ENCODE measurements at places on chromosomes 5 and 9.
A peak's percentile ranks its signal among the peaks of the same experiment; 100 is the strongest.

- no peak for DNase-seq
Observed at GRCh38 chr5:150340614-150341255, 16.8 kb upstream of the TCOF1 start.

DNA sequence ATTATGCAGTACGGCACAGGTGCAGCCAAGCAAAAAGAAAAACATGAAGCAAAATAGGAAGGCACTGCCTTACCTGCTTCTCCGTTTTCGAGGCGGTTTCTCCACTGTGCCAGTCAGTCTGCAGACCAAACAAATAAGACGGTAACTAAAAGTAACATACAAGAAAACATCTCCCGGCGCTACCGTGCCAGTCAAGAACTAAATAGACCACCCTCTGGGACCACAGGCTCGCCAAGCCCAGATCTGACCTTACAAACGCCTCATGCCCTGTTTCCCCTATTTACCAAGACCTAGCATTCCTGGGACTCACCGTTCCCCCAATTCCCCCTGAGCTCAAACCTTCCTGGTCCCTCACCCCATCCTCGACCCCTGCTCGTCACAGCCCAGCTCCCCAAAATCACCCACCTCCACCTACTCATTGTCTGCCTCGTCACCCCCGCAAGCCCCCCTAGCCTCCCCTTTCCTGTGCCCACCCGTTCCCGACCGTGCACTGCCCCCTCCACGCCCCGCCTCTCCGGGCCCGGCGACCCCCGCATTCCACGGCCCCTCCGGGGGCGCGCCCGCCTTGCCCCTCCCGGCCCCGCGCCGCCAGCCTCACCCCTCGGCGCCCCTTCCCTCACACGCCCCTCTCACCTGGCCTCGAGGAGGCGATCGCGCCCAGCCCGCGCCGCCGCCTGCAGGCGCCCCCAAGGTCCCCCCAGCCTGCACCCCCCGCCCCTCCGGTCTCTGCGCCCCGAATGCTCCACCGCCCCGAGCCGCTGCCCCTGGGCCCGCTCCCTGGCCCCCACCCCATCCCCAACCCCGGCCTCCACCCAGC, 560 bp downstream of the SCAI start:
- no peak for DNase-seq

DNA sequence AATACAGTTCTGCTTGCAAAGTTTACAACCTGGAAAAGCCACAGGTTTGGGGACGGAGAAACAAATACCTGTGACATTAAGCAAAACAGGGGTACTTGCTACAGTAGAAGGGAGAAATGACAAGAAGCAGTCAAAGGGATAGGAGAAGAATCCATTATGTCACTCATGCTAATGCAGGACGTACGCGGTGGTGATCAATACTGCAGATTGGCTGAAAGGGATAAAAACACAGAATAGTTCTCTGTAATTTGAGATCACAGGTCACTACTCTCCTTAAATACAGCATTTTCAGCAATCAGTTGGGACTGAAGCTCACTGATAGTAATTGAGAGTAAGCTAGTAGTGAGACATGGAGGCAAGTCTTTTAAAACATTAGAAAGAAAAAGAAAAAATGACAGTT, 130.3 kb upstream of the MTAP start:
- no peak for DNase-seq

GRCh38 chr9:105399117-105399516, 48.7 kb upstream of the FSD1L start:
- no peak for DNase-seq

DNA sequence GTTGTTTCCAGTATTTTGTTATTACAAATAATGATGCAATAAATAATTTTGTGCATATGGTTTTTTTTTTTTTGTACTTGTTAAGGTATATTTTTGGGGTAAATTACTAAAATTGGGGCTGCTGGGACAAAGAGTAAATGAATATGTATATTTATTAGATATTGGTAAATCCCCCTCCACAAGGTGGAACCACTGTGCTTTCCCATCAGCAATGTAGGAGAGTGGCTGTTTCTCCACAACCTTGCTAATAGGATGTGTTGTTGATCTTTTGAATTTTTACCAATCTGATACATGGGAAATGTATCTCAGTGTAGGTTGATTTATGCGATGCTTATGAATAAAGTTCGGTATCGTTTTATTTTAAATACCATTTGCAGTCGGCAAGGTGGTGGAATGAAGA, 118.1 kb downstream of the TRPM3 start:
- no peak for DNase-seq

DNA sequence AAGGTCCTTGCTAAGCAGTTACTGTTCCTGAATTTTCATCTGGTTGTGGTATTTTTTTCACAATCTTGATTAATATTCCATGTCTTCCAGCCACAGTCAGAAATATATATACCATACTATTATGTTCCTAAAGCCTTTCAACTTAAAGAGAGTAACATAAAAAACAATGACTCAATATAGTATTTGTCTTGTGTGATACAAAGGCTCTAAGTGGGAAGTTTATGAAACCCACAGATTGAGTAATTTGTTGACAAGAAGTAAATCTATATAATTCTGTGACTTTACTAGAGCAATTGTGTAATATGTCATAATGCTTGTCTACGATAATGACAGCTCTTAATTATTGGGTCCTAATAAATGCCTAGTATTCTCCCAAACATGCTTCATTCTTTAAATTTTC, 509.4 kb downstream of the ISL1 start:
- no peak for DNase-seq

DNA sequence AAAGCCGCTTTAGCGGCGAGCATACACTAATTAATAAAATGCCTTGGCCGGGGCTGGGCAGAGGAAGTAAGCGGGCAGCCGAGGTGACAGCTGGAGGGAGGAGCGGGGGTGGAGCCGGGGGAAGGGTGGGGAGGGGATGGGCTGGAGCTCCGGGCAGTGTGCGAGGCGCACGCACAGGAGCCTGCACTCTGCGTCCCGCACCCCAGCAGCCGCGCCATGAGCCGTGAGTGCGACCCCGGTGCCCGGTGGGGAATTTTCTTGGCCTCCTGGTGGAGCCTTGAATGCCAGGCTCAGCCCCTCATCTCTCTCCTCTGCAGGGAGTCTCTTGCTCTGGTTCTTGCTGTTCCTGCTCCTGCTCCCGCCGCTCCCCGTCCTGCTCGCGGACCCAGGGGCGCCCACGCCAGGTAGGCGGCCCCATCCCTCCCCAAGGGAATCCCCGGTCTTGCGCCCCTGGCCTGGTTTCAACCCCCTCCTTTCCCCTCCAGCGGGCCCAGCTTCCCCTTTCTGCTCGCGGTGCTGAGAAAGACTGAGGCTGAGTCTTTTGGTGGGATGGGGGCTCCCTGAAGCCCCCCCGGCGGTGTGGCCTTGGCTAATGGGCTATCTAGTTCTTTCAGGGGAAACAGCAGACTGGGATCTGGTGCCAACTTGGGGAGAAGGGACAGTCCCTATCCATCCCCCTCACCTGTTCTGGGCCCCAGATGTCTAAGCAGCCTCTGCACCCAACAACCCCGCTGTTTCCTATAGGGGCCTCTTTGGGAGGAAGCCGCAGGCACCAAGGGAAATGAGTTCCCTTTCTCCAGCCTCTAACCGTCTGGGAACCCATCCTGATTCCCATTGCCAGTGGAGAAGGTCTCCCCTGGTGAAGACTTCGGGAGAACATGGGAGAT, at the start of gene PTGS1:
TSS of gene PTGS1 (plus strand) at position 156 of the 887 bp plus-strand sequence. CDS start at position 217, 61 bp downstream.
- peak; percentile 34 for DNase-seq

DNA sequence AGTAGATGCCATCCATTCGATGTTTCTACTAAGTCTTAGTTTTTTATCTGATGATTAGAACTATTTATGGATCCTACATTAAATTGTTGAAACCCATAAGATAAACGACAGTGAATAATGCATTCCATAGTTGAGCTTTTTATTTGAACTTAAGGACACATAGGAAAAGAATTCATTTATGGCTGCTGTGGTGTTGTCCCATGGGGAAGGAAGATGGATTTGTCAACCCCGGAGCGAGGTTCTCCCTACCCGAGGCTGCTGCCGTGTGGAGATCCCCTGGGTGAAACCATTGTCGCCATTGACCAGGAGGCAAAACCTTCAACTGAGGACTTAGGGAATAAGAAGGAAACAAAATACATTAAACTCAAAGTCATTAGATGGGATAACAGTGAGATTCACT, 146.7 kb downstream of the PRDM6 start:
- DNase-seq, result no peak

GRCh38 chr5:376799-377325, 55.3 kb downstream of the AHRR start:
- DNase-seq, result no peak

GRCh38 chr9:81473708-81474107, 215.6 kb downstream of the TLE1 start:
- no peak for DNase-seq

DNA sequence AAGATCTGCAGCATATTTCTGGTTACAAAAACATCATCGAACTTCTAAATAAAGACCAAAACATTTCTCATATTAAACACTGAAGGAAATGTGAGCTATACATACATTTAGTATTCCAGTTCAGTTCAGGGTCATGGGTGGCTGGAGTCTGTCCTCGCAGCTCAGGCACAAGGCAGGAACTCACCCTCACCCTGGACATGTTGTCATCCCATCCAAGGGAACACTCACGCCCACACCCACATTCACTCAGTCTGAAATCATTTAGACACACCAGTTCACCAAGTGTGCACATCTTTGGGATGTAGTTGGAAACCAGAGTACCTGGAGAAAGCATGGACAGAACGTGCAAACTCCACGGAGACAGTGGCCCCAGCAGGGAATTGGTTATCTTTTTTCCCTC, 481.0 kb downstream of the RASEF start:
- DNase-seq, result no peak

- DNase-seq, result peak; percentile 28
Observed at GRCh38 chr5:147448766-147449165, 61.1 kb downstream of the DPYSL3 start.

GRCh38 chr5:84382363-84383295, 2.1 kb downstream of the EDIL3 start:
- peak; percentile 24 for DNase-seq

- DNase-seq, result peak; percentile 89
Observed at GRCh38 chr9:70935856-70936255, 185.6 kb downstream of the TRPM3 start.

DNA sequence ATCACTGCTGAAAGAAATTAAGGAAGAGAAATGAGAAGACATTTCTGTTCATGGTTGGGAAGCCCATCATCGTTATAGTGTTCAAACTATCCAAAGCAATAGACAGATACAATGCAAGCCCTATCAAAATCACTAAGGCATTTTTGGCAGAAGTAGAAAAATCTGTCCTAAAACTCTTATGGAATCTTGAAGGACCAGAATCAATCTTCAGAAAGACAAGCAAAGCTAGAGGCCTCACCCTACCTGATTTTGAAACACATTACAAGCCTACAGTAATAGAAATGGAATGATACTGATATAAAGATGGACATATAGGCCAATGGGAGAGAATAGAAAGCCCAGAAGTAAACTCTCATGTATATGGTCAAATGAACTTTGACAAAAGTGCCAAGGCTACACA, 4.9 kb upstream of the IFNA21 start:
- DNase-seq, result no peak

DNA sequence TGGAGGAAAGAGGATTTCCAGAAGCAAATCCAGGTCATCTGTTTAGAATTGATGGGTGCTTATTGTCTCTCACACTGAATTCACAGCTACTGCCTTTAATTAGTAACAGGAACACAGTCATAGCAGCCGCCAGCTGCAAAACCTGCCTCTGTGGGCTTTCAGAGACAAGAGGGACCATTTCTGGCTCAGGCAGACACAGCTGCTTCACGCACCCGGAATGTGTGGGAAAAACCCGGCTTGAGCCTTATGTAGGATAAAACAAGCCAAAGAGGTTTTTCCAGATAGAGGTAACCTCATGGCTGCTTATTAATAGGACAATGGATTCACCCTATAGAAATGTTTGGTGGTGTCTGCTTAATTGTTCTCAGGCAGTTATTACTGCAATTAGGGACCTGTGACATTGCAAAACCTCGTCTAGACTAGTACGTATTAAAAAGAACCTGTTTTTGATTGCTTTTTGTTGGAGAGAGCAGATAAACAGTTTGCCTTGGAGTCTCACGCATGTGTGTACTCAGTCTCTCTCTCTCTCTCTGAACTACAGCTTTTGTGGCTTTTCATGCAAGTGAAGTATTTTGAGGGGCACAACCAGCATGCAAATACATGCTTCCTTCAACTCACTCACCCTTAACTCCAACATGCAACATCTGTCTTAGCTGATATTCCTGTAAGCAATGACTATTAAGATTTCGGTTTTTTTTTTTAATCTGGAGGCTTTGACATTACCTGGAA, 302.7 kb downstream of the PLK2 start:
- peak; percentile 77 for DNase-seq

- no peak for DNase-seq
Observed at GRCh38 chr9:119765632-119766175, 396.5 kb upstream of the BRINP1 start.

DNA sequence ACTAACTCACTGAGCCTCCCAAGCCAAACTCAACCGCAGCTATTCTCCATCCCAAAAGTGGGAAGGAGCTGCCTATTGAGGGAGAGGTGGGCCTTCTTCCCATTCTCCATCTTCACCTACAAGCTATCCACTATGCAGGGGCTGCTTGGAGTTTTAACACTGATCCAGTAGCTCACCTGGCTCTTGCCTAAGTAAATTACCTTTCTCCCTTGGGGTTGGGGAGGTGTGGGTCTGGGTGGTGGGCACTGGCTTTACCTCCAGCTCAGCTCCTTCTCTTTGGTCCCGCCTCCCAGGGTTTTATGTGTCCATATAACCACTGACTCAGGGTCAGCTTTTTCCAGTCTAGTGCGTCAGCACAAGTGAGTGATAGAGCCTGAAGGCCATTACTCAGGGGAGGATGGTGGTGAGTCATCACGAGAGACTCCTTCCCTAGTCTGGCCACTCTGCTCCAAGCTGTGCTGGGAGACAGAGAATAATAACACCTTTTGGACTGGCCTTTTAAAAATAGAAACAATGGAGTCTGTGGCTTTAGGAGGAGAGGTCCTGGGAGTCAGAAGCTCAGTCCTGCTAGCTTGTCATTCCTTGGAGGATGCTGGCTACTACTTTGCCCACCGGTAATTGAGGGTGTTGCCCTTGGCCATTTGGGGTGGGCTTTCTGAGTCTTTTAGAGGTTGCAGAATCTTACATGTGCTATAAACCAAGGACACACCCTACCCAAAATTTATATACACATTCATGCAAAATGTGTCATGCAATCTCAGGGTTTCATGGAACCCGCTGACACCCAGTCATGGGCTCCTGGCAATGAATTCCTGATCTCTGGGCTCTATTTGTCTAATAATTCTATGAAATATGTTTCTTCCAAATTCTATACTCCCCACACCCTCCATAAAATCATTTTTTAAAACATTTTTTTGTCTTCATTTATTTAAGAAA, 35.6 kb upstream of the ATP6V1G1 start:
- peak; percentile 93 for DNase-seq

- DNase-seq, result no peak
Observed at GRCh38 chr5:168270476-168270875, 21.0 kb upstream of the WWC1 start.

GRCh38 chr9:88753691-88754367, 218.9 kb downstream of the NXNL2 start:
- no peak for DNase-seq
